ENCODE measurements at places on chromosomes 5 and 9. TPM values are rescaled to one million over a fixed set of nuclear protein-coding genes. Genes with fewer than 3 reads are reported as not detected.

The PHF24 gene
- 0.30 TPM for total RNA-seq

The ANKRD18B gene
- 35.6 TPM for total RNA-seq

The TNFSF15 gene
- total RNA-seq: 0.32 TPM

The FAM120AOS gene
- total RNA-seq: 37.5 TPM

The ITK gene
- not detected for total RNA-seq

The SPINK6 gene
- total RNA-seq: not detected

The C9orf50 gene
- total RNA-seq: not detected

The PPP2R2B gene
- 0.18 TPM for total RNA-seq

The NCS1 gene
- total RNA-seq: 127 TPM

The CDX1 gene
- not detected for total RNA-seq

The TEX48 gene
- not detected for total RNA-seq

The MAN1B1 gene
- total RNA-seq: 176 TPM

The SECISBP2 gene
- 33.0 TPM for total RNA-seq

The ADAMTS19 gene
- total RNA-seq: 1.4 TPM

The SLC6A7 gene
- total RNA-seq: not detected

The PLCXD3 gene
- total RNA-seq: under 0.01 TPM

The TAF11L5 gene
- total RNA-seq: not detected

The HSPB3 gene
- not detected for total RNA-seq

The HK3 gene
- total RNA-seq: not detected

The CATSPER3 gene
- total RNA-seq: not detected

The AQP7 gene
- total RNA-seq: not detected

The ADAMTS2 gene
- 113 TPM for total RNA-seq

The BTNL8 gene
- total RNA-seq: not detected

The LAMC3 gene
- total RNA-seq: under 0.01 TPM

The ARL14EPL gene
- total RNA-seq: not detected

The DMRTA1 gene
- 1.1 TPM for total RNA-seq

The GRM6 gene
- not detected for total RNA-seq
